ENCODE measurements at places on chromosomes 3 and 15. TPM values are rescaled to one million over a fixed set of nuclear protein-coding genes. Genes with fewer than 3 reads are reported as not detected.

Gene RBPMS2
- polyA plus RNA-seq = 1.1 TPM

- DNase-seq = no peak
Observed at GRCh38 chr15:51718219-51718618, 19.2 kb downstream of the LYSMD2 start.

DNA sequence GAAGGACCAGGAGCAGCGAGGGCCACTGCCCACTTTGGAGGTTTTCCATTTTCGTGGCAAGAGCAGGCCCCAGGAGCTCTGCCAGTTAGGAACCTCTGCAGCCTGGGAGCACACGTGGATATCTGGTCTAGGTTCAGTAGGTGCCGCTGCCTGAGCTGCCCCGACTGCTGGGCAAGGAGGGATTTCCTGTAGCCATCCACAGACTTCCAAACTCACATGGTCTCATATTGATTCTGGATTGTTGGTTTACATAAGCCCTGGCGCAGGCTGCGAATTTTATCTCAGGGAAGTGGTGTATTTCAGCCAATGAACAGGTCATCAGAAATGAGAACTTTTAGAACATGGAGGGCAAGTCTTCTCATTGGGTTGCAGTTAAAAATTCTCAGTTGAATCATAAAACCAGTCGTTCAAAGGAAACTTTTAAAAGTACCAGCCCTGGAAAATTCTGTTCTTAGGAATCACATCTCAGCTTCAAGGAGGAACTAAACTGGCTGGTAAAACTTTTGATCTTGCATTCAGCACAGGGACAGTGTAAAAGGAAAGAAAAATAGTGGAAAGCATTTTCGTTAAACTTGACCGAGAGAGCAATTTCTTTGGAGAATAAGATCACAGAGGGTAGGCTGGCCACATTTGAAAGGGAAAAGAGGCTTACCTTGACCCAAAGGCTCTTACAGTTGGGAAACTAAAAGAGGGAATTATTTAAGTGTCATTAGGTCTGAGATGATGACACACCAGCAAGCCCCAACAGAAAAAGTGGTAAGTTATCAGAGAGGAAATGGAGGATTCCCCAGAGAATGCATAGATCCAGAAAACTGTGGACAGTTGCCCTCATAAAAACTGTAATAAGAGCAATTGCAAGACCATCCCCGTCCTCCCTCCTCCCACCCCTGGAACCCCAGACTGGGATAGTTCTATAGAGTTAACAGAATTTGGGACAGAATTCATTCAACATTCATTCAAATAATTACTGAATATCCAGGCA, 6.4 kb upstream of the RTP3 start:
- DNase-seq = no peak

DNA sequence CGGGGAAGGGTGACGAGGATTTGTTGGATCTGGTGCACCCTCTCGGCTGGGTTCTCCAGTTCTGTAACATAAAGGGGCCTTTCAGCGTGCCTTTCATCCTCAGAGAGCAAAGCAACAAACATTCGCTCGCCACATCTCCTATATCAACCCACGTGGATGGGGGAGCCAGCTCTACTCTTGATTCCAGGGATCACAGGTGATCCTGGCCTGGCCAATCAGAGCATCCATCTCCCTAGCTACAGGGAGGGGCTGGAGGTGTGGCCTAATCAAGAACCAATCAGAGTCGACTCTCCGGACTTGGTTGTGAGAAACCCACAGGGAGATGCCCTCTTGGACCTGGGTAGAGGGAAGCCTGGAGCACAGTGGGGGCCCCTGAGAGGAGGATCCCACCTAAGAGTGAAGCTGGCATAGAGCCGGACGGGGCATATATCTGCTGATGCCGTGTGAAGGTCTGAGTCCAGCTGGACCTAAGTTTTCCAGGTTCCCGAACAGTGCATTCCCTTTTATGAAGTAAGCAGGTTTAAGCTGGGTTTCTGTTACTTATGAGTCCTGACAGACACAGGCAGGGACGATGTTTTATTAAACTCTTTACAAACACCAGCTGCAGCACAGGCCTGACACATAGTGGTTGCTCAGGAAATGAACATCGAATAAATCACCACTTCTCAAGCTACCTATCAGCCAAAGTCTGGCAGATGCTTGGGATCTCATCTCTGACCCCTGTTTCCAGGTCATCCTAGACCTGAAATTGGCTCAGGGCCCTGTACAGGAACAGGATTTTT, 50.7 kb upstream of the RAD18 start:
- peak; percentile 4 for DNase-seq

Gene CFAP100
- not detected for polyA plus RNA-seq

DNA sequence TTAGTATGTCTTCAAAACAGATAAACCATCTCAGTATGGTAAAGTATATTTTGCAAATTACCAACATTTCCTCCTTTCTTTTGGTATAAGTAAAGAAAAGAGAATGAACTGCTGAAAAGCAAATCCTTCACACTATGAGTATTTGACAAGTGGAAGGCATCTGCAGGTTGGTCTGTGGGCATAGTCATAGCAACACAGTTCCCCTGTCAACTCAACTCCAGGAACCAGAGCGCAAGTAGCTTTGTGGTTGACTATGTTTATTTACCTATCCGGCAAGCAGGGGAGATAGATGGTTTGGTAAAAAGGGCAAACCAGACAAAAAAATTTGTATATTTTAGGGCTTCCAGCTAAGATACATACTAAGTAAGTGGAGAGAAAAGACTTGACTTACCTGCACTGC, 88.3 kb upstream of the PPIB start:
- DNase-seq = peak; percentile 84

GRCh38 chr15:90097475-90097874, 4.8 kb downstream of the IDH2 start:
- DNase-seq = no peak
